ENCODE measurements at places on chromosomes 16 and 17.

- peaks cover 21% of the 10 kb centered on the region for H3K4me1 ChIP-seq
- H3K36me3 ChIP-seq, result no peaks in the 10 kb centered on the region
- no peak overlapping the region for H3K4me3 ChIP-seq
- H3K27me3 ChIP-seq, result no peaks in the 10 kb centered on the region
- H3K27ac ChIP-seq, result peak overlapping the region; percentile 58
Observed at GRCh38 chr16:48537275-48537674, 72.7 kb downstream of the N4BP1 start.

- H3K27ac ChIP-seq, result no peak overlapping the region
- no peaks in the 10 kb centered on the region for H3K36me3 ChIP-seq
- no peak for DNase-seq
- H3K4me1 ChIP-seq, result no peaks in the 10 kb centered on the region
Observed at GRCh38 chr17:65345261-65346005, 208.3 kb downstream of the RGS9 start.

GRCh38 chr16:73069581-73070262, 21.8 kb upstream of the ZFHX3 start:
- H3K4me1 ChIP-seq, result peaks cover 2% of the 10 kb centered on the region
- H3K36me3 ChIP-seq, result no peaks in the 10 kb centered on the region
- no peak for DNase-seq
- no peak overlapping the region for H3K27ac ChIP-seq

DNA sequence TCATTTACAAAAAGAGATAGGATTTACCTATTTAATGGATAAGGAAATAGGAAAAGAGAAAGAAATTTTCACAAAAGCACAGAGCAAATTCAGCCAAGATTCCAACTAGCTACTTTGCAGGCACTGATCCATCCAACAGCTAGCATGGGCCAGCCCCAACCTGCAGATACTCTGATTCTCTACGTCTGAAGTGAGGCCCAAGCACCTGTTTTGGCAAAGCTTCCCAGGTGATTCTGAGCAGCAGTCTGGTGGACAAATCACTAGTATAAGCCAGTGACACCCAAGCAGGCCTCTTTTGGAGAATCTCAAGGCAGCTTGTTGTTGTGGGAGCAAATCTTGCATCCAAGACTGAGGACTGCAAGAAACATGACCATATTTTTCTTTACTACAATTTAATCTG, 20.9 kb upstream of the CALB2 start:
- no peak overlapping the region for H3K27ac ChIP-seq
- DNase-seq, result no peak
- no peaks in the 10 kb centered on the region for H3K4me1 ChIP-seq
- H3K4me3 ChIP-seq, result no peak overlapping the region

DNA sequence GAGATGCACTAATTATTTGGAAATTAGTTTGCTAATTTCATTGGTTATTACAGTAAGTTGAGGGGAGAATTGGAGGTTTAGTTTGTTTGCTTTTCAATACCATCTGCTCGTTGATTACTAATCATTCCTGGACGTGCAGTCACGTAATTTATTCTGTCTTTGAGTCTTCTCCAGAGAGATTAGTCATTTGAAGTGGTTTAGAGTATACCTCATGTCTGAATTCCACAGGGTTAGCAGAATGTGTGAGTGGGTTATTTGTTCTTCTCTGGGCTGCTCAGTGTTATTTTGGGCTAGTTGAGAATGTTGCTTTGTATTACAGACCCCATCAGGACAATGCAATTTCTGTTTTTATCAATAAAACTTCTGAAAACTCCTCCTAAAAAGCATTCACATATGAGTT, 265.0 kb downstream of the RBFOX1 start:
- H3K27ac ChIP-seq, result no peak overlapping the region
- no peak for DNase-seq
- H3K36me3 ChIP-seq, result no peaks in the 10 kb centered on the region
- no peaks in the 10 kb centered on the region for H3K27me3 ChIP-seq
- H3K4me1 ChIP-seq, result no peaks in the 10 kb centered on the region
- no peak overlapping the region for H3K4me3 ChIP-seq

- no peaks in the 10 kb centered on the region for H3K36me3 ChIP-seq
- H3K27me3 ChIP-seq, result no peaks in the 10 kb centered on the region
- H3K4me3 ChIP-seq, result no peak overlapping the region
- no peak overlapping the region for H3K27ac ChIP-seq
- H3K4me1 ChIP-seq, result no peaks in the 10 kb centered on the region
Observed at GRCh38 chr16:23575834-23576233, 18.3 kb downstream of the UBFD1 start.

DNA sequence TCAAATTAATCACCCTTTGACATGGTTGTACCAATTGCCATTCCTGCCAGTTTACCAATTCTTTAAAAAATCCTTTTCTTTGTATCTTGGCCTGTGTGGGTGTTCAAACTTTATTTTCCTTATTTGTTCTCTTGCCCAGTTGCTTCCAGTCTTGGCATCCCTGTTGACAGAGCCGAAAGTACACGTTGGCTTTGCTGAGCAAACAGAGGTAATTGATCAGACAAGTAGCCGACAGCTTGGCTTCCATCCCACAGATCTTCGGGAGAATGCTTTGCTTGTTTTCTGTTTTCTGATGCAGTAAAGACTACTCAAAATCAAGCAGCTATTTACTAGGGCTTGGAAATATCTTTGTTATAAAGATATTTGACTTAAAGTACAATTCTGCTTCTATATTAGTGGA, 506.8 kb upstream of the SALL1 start:
- H3K27me3 ChIP-seq, result no peaks in the 10 kb centered on the region
- DNase-seq, result no peak
- no peak overlapping the region for H3K4me3 ChIP-seq

- no peak overlapping the region for H3K27ac ChIP-seq
- H3K4me3 ChIP-seq, result peak overlapping the region; percentile 49
- H3K36me3 ChIP-seq, result no peaks in the 10 kb centered on the region
- H3K27me3 ChIP-seq, result no peaks in the 10 kb centered on the region
Observed at GRCh38 chr16:66947302-66948065, 12.2 kb downstream of the CES2 start.

DNA sequence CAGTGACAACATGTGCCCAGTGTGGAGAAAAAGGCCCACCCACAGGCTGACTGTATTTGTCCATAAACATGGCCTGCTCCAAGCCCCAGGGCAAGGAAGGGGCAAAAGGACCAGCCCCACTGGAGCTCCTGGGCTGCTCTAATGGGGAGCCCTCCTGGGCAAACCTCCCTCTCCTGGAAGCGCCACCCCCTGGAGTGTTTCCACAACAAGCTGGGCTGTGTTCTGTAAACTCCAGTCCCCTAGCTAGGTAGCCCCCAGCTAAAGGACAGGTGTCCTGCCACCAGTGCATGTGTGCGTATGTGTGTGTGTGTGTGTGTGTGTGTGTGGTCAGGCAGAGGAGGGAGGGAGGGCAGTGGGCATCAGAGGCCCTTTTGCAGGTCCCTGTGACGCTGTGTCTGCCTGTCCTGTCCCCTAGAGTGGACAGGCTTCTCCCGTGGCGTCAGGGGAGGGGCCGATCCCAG, 11.3 kb upstream of the STAC2 start:
- no peak overlapping the region for H3K27ac ChIP-seq
- no peak for DNase-seq
- no peaks in the 10 kb centered on the region for H3K36me3 ChIP-seq
- H3K4me1 ChIP-seq, result no peaks in the 10 kb centered on the region
- H3K27me3 ChIP-seq, result no peaks in the 10 kb centered on the region

DNA sequence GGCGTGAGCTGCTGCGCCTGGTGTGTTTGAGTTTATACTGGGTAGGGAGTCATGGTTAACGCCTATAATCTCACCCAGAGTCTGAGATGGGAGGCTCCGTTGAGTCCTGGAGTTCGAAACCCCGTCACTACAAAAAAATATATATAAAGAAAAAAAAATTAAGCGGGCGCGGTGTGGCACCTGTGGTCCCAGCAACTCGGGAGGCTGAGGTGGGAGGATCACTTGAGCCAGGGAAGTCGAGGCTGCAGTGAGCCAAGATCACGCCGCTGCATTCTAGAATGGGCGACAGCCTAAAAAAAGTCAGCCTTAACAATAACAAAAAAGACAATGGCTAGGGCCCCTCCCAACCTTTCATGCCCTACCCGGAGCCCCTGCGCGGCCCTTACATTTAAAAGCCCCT, 17.2 kb upstream of the PRR14 start:
- no peaks in the 10 kb centered on the region for H3K27me3 ChIP-seq
- no peaks in the 10 kb centered on the region for H3K36me3 ChIP-seq
- H3K27ac ChIP-seq, result peak overlapping the region; percentile 80
- H3K4me1 ChIP-seq, result no peaks in the 10 kb centered on the region
- no peak for DNase-seq

DNA sequence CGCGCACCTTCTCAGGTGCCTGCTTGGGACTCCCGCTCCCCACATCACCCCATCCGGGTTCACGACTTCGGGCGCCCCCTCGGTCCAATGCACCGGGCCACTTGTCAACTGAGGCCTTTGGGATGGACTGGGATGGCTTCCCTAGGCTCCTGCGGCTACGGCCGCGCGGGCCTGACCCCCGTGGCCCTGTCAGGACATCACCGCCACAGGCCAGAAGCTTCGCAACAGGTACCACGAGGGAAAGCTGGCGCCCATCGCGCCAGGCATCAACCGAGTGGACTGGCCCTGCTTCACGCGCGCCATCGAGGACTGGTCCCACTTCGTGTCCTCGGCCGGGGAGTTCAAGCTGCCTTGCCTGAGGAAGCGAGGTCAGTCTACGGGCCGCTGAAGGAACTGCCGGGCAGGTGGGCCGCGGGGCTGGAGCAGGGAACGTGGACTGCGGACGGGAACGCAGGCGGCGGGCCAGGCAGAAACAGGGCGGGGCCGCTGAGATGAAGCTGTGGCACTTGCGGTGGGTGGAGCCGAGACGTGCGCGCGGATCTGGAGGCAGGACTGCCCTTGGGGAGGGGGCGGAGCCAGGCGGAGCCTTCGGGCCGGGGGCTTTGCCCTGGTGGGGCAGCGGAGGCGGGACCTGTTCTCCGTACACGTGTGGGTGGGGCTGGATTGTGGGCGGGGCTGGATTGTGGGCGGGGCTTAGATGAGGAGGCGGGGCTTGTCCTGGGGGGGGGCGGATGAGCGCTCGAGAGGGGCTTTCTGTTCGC, 13.7 kb upstream of the CNGB1 start:
- H3K4me3 ChIP-seq, result peak overlapping the region; percentile 51
- peak overlapping the region; percentile 65 for H3K27ac ChIP-seq
- peaks cover 5% of the 10 kb centered on the region for H3K4me1 ChIP-seq
- H3K27me3 ChIP-seq, result no peaks in the 10 kb centered on the region
- DNase-seq, result peak; percentile 94

DNA sequence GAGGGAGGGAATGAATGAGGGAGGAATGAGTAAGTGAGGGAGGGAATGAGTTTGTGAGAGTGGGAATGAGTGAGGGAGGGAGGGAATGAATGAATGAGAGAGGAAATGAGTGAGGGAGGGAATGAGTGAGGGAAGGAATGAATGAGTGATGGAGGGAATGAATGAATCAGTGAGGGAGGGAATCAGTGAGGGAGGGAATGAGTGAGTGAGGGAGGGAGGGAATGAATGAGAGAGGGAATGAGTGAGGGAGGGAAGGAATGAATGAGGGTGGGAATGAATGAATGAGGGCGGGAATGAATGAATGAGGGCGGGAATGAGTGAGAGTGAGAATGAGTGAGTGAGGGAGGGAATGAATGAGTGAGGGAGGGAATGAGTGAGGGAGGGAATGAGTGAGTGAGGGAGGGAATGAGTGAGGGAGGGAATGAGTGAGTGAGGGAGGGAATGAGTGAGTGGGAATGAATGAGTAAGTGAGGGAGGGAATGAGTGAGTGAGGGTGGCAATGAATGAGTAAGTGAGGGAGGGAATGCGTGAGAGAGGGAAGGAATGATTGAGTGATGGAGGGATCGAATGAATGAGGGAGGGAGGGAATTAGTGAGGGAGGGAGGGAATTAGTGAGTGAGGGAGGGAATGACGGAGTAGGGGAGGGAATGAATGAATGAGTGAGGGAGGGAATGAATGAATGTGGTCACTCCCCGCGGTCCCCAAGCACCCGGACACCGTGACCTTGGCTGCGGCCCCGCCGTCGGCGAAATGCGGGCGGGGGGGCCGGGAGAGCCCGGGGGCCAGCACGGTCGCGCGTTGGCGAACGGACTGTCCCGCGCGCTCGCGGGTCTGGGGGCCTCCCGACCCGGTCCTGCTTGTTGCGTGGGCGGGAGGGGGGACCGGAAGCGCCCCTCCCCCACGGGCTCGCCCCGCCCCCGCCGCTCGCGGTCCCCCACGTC, 1.1 kb upstream of the UBE2I start:
- H3K27ac ChIP-seq, result peak overlapping the region; percentile 98
- DNase-seq, result no peak
- no peaks in the 10 kb centered on the region for H3K27me3 ChIP-seq
- peaks cover 21% of the 10 kb centered on the region for H3K4me1 ChIP-seq
- no peaks in the 10 kb centered on the region for H3K36me3 ChIP-seq

DNA sequence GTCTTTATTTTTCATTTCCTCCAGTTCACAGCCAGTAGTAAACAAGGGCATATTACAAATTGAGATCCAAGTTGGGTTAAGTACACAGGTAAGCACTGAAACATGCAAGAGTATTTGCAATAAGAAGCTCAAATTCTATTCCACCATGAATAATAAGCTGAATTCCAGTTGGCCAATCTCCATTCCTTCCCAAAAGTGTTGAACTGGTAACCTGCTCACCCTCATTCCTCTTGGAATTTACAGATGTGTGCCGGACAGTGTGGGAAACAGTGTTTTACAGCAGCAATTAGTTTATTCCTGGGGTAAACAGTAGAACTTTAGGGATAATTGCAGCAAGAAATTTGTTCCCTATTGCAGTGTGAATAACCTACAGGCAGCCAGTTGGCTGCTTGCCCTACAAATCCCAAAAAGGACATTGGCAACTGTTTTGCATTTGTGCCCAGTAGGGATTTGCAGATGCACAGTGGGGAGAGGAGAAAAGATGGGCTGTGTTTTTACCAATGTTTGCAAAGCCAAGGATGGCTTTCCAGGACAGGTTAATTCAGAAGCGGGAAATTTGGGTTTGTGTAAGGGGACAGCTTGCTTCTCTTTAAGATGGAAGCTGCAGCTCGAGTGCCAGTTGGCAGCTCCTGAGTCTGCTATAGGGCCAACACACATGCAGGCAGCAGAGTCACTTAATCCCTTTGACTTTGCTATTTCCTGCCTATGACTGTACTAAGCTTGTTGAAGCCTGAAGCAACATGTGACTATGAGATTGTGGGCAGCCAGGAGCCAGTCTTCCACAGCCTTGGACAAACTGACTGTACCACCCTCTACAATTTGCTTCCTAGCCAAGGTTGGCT, 318.9 kb downstream of the MAP2K6 start:
- no peak overlapping the region for H3K27ac ChIP-seq
- H3K4me1 ChIP-seq, result no peaks in the 10 kb centered on the region
- H3K36me3 ChIP-seq, result no peaks in the 10 kb centered on the region
- H3K4me3 ChIP-seq, result no peak overlapping the region
- no peaks in the 10 kb centered on the region for H3K27me3 ChIP-seq

GRCh38 chr17:31274252-31274651, 22.8 kb downstream of the OMG start:
- H3K27ac ChIP-seq, result no peak overlapping the region
- H3K4me3 ChIP-seq, result no peak overlapping the region
- no peak for DNase-seq
- no peaks in the 10 kb centered on the region for H3K36me3 ChIP-seq
- no peaks in the 10 kb centered on the region for H3K4me1 ChIP-seq
- H3K27me3 ChIP-seq, result no peaks in the 10 kb centered on the region

GRCh38 chr17:63024716-63025115, 58.7 kb downstream of the TANC2 start:
- DNase-seq, result no peak
- H3K27ac ChIP-seq, result no peak overlapping the region
- H3K4me1 ChIP-seq, result no peaks in the 10 kb centered on the region

Data from ovary (tissue), 10 donors.